Putamen (tissue), 1 donor: ENCODE measurements at places on chromosomes 3 and 15.

DNA sequence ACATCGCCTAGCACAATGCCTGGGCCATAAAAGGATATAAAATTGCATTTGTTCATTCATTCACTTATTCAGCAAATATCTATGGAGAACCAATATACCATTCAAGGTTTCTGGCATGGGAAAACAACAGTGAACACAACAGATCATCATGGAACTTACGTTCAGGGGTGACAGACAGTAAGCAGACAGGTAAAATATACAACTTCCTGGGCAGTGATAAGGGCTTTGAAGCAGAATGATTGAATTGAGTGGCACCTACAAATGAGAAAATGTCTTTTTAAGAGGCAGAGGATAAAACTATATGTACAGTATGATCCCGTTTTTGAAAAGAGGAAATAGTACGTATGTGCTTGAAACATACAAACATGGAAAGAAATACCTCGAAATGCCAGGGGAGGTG lies 39.2 kb downstream of the CMTM7 start:
- no peak for DNase-seq

- no peak for DNase-seq
Observed at GRCh38 chr3:114809668-114810413, 337.2 kb downstream of the ZBTB20 start.

- DNase-seq: no peak
Observed at GRCh38 chr15:50186752-50187151, 4.8 kb downstream of the SLC27A2 start.

DNA sequence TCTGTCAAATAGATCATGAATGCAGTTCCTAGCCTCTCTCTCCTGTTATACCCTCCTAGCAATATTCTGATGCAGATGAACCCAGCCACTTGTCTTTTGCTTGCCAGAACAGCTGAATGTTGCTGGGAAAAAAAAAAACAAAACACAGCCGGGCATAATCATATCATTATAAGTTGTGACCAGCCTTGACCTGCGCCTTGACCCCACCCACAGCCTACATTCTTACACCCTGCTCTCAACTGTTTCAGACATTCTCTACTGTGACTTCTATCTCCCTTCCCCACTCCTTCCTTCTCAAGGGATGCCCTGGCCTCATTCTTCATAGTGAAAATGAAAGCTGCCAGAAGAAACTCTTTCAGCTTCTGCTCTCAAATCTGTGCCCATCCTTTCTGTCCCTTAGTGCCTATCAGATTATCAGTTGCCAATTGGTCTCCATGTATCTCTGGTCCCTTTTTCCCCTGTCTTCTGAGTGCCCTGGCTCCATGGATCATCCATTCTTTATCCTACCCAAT lies 389.1 kb upstream of the TPRG1 start:
- DNase-seq: no peak

- no peak for DNase-seq
Observed at GRCh38 chr3:143311096-143311495, 191.5 kb downstream of the CHST2 start.

DNA sequence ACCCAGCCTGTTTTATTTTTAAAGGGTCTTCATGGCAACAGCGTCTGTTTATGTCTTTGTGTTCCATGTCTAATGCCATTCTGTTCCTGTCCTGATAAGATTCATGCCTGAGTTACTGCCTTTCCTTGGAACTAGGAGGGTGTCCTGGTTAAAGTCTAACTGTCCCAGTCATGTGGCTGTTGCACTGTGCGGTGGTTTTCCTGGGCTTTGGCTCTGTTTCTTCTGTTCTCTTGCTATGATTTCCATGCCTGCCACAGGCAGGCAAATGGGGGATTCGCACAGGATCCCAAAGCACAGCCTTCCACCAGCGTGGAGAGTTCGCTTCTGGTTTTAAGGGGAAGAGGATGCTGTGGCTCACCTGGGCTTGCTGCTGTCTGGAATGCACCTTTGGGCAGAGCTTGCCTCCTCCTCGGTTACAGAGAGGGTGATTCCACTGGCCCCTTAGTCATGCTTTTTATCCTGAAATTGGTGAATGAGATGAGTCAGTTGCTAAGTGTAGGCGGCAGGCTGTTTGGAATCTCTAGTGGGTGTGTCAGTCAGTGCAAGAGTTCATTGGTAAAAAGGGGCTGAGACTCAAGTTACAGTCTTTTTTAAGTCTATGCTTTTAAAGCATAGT lies 86.8 kb downstream of the CCK start:
- no peak for DNase-seq

- peak; percentile 4 for DNase-seq
Observed at GRCh38 chr3:34683851-34684250, 885.4 kb downstream of the PDCD6IP start.

- no peak for DNase-seq
Observed at GRCh38 chr3:69326855-69327300, 59.0 kb downstream of the FRMD4B start.

GRCh38 chr15:34341381-34342212 lies 1.3 kb downstream of the NOP10 start:
- DNase-seq: no peak

DNA sequence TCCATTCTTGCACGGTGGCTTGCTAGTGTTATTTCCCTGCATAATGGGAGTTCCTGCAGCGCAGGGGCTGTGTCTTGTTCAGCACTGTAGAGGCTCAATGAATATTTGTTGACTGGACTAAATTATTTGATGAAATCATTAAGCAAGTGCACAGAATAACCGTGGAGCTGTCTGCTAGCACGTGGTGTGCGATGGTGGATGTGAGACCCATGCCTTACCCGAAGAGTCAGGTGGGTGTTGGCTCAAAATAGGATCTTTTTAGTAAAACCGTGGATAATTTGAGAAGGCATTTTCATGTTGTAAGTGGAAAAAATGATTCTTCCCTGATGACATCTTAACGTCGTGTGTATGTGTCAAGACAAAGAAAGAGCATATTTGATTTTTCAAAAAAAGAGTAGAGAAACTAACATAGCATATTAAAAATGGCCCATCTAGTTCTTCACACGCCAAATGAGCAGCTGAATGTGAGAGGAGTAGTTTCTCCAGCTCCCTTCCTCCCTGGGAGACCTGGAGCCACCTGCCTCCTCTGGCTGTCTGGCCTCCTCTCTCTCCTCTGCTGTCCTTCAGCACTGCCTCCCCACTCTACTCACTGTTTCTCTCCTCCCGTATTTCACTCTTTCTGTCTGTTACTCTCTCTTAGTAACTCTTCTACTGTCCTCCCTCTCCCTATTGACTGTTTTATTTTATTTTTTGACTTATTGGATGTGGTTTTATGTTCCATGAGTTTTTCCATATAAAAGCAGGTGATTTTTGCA lies 6.3 kb downstream of the FAM81A start:
- no peak for DNase-seq

DNA sequence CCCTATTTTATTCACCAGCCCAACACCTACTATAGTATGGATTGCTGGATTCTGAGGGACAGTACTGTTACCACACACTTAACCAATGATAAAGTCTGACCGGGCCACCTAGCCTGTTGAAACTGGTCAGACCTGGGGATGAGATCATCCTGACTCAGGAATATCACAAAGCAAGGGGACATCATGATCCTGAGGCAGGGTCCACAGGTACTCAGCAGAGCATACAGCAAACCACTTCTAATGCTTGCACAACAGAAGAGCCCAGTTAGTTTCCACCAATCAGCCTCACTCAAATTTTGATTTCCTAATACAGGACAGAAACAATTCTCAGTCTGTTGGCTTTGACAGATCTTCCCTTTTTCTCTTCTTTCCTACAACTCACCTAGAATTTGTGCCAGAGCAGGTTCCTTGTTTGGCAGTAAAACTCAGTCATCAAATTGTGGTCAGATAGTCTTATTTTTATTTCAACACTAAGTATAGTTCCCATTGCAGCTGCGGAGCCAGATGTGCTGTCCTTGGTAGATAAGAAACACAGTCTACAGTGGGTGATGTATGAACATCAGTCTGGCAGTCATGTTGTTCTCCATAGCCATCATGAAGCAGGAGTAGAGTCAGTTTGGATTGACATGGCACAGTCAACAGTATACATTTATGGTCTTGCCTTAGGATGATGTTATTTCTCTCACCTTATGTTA lies 90.1 kb upstream of the PRR23C start:
- no peak for DNase-seq

DNA sequence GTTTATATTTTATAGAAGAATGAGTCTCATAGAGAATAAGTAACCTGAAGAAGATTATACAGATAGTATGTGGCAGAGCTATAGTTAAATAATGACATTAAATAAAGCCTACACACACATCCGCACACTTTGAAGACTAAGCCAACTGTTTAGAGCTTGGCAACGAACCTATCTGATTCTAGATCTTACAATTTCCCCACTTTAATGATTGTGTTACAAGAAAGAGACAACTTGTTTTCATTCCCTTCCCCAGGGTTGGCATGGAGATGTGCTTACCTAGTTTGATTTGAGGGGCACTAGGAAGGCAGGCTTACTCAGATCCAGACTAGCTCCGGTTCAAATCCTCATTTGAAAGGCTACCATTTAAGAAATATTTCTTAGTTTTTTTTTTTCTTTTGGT lies 61.9 kb upstream of the CBLB start:
- no peak for DNase-seq

DNA sequence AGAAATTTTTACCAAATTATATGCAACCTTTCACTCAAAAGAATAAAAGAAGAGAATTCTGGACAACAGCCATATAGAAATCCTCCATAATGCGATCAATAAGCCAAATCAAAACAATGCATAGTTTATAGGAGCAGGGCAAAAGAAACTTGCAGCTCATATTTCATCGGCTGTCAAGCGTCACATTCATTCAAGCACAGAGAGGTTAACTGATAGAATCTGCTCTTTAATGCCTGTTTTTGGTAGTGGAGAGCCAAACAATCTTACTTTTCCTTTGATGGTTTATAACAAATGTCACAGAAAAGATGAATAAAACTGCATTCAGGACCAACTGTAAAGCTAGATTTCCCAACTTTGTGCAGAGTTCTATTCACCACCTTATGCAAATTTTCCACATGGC lies 35.4 kb downstream of the PRTG start:
- no peak for DNase-seq

GRCh38 chr3:71903112-71903495 lies 118.2 kb upstream of the PROK2 start:
- no peak for DNase-seq

DNA sequence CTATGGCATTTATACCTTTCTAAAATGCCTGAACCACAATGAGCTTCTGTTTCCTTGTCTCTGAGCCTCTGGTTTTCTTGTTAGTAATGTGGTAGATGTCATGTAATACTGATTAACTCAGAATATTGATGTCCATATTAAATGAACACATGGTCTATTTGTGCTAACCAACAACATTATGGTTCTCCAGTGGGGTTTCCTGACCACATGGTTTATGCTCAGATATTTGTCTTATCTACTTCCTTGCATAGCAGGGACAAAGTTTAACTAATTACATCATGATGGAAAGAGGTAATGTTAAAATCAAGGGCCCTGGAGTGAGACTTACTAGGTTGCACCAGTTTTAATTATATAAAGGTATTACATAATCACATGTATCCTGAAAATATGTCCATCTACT lies 62.6 kb upstream of the SCN10A start:
- DNase-seq: no peak

DNA sequence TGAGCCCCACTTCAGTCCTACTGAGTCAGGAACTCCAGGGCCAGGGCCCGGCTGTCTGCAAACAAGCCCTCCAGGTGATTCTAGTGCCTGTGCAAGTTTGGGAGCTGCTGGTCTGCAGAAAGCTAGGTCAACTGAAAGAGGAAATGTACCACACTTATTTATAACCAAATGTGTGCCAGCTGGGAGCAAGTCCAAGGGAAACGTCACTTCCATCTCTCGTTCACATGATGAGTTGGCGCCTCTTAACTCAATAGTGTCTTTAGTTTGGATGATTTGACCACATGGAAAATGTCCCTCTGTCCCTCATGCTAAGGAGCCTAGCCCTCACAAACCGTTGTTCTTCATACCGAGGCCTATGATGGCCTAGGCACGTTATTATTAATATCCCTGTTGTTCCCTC lies 43.2 kb downstream of the GOLGA8S start:
- no peak for DNase-seq

DNA sequence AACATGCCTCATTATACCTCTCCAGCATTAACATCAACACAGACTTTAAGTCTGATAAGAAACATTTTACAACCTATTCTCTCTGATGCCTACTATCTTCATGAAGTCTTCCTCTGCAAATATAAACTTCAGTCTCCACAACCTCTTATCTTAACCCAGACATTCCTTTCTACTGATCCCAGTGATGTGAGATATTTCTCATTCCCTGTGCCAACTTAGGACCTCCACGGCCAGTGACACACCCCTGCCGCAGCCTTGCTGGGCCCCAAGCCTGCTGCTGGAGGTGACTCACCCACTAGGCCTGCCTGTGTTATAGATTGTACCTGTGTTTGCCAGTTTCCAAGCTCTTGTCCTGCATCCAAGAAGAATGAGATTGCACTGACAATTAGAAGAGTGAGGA lies 734.5 kb upstream of the CADM2 start:
- no peak for DNase-seq

GRCh38 chr3:172085557-172085895 lies 46.1 kb downstream of the FNDC3B start:
- DNase-seq: no peak

DNA sequence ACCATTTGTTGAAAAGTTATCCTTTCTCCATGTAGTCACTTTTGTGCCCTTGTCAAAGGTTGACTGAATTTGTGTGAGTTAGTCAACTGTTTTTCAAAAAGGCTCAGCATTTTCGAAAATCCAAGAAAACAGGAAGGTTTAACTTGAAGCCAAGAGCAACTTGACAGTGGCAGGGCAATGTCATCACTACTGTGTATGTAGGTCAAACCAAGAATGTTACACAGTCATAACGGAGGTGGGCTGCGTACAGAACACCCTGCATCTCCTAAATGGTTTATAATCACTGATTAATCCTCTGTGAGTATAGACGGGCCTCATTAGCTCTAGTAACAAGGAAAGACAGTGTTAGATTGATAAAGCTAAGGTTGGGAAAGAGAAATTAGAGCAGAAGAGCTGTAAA lies 1064.9 kb downstream of the FHIT start:
- DNase-seq: no peak

GRCh38 chr3:69255928-69256327 lies 130.0 kb downstream of the FRMD4B start:
- no peak for DNase-seq

- no peak for DNase-seq
Observed at GRCh38 chr3:15427981-15428380, 583 bp downstream of the EAF1 start.

DNA sequence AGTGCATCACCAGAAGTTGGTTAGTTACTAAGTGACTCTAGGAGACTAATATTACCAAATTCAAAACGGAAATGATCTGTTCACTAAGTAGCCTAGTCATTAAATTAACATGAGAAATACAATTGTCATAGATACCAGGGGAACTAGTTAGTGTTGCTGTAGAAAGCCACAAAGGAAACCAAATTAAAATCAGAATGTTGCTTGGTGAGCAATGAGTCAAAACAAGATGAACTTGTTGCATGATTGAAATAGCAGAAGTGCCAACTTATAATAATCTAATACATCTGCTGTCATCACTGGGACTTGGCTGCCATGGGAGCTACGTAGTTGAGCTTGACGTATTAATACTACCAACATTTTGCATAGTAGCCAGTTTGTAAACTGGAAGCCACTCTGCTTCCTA lies 458.1 kb downstream of the DIPK2A start:
- DNase-seq: no peak
